Ascending aorta (tissue), 2 donors: ENCODE measurements at places on chromosomes 6 and 20.

GRCh38 chr20:34621383-34622367 is 55.2 kb downstream of the PIGU start:
- DNase-seq: no peak
- H3K27me3 ChIP-seq: no peaks in the 10 kb centered on the region
- no peak overlapping the region for H3K4me3 ChIP-seq
- no peak overlapping the region for H3K27ac ChIP-seq

DNA sequence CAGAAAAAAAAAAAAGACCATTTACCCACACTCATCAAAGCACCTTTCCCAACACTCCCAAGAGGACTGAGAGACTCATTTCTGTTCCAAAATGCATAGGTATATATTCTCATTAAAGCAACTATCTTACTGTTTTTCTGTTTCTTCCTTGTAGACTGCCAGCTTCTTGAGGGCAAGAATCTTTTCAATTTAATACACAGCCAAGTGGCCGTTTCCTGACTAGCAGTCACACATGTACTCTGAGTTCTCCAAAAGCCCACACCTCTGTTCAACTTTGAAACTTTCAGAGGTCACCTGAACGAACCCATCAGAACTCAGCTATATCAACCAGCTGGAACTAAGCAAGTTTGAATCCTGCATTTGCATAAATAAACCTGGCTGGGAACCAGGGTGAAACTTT is 92.7 kb downstream of the DTNBP1 start:
- no peak overlapping the region for H3K4me3 ChIP-seq
- H3K4me1 ChIP-seq: no peaks in the 10 kb centered on the region
- no peak overlapping the region for H3K27ac ChIP-seq
- H3K27me3 ChIP-seq: no peaks in the 10 kb centered on the region

DNA sequence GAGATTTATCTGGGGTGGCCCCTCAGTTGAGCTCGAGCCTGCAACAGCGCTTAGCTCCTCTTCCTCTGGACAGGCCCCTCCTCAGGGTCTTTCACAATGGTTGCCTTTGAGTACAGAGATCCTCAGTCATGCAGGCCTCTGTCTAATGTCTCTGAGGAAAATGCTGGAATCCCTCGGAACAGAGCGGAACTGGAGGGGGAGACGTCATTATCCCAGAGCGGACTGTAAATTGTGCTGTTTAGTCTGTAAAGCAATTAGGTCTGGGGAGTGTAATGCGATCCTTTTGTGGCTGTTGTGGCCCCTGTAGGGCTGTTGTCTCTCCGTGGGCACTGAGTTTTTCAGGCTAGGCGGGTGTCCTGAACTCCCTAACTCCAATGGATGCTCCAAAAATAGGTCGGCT is 15.0 kb upstream of the DAAM2 start:
- H3K4me1 ChIP-seq: peaks cover 7% of the 10 kb centered on the region
- no peaks in the 10 kb centered on the region for H3K27me3 ChIP-seq
- H3K36me3 ChIP-seq: no peaks in the 10 kb centered on the region
- DNase-seq: no peak
- H3K27ac ChIP-seq: peak overlapping the region; percentile 36
- H3K4me3 ChIP-seq: no peak overlapping the region

DNA sequence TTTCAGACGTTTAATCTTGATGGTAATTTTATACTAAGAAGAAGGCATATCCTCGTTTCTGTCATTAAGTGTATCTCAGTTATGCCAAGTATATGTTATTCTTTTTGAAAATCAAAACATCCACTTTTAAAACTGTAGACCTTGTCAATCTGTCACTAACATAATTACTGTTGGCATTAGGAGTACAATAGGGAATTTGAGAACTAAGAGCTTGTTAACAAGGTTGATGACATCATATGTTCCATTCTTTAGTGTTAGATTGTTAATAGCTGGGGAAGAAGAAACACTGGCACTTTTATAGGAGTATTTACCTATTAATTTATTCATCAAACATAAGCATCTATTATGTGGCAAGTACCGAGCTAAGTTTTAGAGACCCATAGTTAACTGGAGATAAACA is 76.2 kb downstream of the MAP3K4 start:
- no peak for DNase-seq
- H3K4me1 ChIP-seq: no peaks in the 10 kb centered on the region
- H3K27ac ChIP-seq: no peak overlapping the region
- no peaks in the 10 kb centered on the region for H3K27me3 ChIP-seq
- H3K4me3 ChIP-seq: no peak overlapping the region

DNA sequence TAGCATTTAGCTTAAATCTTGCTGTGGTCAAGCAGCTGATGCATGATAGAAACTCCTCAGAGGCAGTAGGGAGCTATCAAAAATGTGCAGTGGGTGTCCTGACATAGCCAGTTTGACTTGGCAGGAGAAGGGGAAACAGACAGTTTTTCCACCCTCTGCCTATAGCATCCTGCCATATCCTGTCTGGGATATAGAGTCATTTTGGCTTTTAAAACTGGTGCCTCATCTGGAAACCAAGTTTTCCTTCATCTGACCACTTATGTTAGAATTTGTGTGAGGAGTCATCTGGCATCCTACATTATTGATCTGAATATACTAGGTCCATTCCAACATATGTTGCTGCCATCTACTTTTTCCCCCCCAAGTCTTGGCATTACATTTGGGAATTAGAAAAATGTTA is 284.1 kb downstream of the CD109 start:
- H3K36me3 ChIP-seq: no peaks in the 10 kb centered on the region
- no peak for DNase-seq
- H3K4me3 ChIP-seq: no peak overlapping the region
- no peaks in the 10 kb centered on the region for H3K27me3 ChIP-seq
- H3K4me1 ChIP-seq: no peaks in the 10 kb centered on the region
- H3K27ac ChIP-seq: no peak overlapping the region

DNA sequence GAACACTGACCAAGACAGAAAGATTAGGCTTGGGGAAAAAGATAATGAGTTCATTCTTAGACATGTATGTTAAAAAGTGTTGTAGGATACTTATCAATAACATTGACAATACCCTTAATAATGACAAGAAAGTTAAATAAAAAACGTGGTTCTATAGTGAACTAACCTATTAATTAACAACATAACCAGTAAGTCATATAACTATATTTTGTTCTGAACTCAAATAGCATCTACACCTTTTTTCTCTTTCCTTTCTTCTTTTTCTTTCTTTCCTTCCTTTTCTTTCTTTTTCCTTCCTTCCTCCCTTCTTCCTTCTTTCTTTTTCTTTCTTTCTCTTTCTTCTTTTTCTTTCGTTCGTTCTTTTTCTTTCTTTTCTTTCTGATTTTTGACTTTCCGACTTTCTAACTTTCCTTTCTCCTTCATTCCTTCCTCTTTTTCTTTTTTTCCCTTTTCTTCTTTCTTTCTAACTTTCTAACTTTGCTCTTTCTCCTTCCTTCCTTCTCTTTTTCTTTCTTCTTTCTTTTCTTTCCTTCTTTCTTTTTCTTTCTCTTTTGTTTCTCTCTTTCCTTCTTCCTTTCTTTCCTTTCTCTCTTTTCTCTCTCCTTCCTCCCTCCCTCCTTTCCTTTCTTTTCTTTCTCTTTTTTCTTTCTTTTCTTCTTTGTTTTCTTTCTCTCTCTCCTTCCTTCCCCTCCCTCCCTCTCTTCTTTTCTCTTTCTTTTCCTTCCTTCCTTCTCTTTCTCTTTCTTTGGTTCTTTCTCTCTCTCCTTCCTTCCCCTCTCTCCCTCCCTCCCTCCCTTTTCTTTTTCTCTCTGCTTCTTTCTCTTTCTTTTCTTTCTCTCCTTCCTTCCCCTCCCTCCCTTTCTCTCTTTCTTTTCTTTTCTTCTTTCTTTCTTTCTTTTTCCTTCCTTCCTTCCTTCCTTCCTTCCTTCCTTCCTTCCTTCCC is 24.6 kb downstream of the PRSS35 start:
- no peak for DNase-seq
- no peak overlapping the region for H3K4me3 ChIP-seq
- no peaks in the 10 kb centered on the region for H3K27me3 ChIP-seq
- no peaks in the 10 kb centered on the region for H3K4me1 ChIP-seq
- no peak overlapping the region for H3K27ac ChIP-seq
- H3K36me3 ChIP-seq: no peaks in the 10 kb centered on the region
